ENCODE measurements at places on chromosomes 13 and 19. TPM values are rescaled to one million over a fixed set of nuclear protein-coding genes. Genes with fewer than 3 reads are reported as not detected.

DNA sequence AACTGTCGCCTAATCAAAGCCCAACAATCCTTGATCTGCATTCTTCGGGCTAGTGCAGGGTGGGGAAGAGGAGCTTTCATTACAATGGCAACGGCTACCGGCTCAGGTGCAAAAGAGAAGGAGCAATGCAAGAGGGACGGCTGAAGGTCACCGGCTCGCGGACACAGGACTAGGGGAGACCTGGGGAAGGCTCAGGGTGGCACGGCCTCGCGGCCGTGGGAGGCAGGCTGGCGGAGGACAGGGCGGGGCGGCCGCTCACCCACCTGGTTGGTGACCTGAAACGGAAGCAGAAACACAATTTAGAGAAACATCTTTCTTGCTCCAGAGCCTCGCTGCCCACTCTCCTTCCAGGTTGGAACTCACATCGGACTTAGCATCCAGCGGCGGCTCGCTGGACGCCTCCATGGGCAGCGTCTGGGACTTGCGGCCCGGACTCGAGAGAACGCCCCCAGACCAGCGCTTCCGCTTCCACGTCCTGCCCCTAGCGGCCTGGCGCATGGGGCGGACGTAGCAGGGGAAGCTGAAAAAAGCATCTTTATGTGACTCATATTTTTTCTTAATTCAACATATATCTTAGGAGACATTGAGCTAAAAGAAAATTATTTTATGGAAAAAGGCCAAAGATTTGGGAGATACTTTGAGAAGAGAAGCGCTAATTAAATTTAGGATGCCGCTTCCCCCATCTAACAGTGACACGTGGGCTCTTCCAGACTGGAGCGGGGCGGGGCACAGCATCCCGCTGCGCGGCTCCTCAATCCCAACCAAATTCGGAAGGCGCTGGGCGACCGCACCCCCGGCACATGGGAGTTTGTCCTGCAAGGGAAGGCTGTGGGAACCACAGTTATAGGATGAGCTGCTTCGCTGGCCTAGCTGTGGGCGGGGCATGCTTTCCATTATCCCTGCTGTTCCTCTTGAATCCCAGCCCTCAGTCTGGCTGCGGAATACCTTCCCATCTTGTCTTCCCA lies at the start of gene COMMD6:
TSS of gene COMMD6 (minus strand) at position 441 of the 965 bp plus-strand sequence. CDS start at position 405, 36 bp downstream.
- DNase-seq, result peak; percentile 43

- no peak for DNase-seq
Measured at GRCh38 chr13:82257790-82258507, 1624.3 kb downstream of the SLITRK1 start.

DNA sequence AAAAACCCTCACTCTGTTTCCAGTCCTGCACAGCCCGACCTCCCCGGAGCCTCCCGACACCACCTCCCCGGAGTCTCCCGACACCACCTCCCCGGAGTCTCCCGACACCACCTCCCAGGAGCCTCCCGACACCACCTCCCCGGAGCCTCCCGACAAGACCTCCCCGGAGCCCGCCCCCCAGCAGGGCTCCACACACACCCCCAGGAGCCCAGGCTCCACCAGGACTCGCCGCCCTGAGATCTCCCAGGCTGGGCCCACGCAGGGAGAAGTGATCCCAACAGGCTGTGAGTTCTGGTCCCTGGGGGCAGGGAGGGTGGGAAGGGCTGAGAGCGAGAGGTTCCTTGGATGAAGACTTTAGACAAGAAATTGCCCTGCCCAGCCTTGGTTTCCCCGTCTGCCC lies 5.4 kb downstream of the MADCAM1 start:
- no peak for DNase-seq

The COX6B2 gene
- not detected for total RNA-seq

The KLK15 gene
- not detected for total RNA-seq

- DNase-seq, result no peak
Measured at GRCh38 chr13:47372751-47373150, 475.9 kb upstream of the HTR2A start.

The GADD45B gene
- 4.9 TPM for total RNA-seq

- no peak for DNase-seq
Measured at GRCh38 chr13:101248739-101249514, 167.4 kb downstream of the NALCN start.

DNA sequence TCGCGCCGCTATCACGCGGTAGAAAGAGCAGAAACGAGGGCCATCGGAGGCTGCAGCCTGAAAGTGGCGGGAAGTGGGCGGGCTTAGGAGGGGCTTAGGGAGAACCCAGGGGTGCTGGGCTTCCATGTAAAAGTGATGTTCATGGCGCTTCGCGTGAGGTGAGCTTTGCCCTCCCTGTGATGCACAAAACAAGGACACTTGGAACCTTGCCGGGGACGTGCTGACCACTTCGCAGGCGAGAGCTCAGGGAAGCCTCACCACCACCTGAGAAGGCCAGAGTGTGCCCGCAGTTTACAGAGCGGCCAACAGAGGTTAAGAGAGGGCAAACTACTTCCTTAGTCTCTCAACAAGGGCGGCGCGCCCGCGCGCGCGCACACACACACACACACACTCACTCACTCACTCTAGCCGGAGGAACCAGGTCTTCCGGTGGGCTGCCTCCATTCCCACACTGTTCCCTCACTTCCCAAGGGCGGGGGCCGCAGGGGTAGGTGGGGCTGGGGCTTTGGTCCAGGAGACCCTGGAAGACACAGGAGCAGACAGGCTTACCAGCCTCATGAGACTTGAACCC lies 651 bp downstream of the GAPDHS start:
- no peak for DNase-seq
